Gastroesophageal sphincter (tissue), 4 donors: ENCODE measurements at places on chromosomes 6 and 20. TPM values are rescaled to one million over a fixed set of nuclear protein-coding genes. Genes with fewer than 3 reads are reported as not detected.

- no peak for ATAC-seq
Measured at GRCh38 chr6:24936641-24937317, 1.0 kb upstream of the RIPOR2 start.

GRCh38 chr6:88548891-88549505 lies 382.9 kb upstream of the CNR1 start:
- no peak for ATAC-seq

Gene CAGE1
- not detected for total RNA-seq

DNA sequence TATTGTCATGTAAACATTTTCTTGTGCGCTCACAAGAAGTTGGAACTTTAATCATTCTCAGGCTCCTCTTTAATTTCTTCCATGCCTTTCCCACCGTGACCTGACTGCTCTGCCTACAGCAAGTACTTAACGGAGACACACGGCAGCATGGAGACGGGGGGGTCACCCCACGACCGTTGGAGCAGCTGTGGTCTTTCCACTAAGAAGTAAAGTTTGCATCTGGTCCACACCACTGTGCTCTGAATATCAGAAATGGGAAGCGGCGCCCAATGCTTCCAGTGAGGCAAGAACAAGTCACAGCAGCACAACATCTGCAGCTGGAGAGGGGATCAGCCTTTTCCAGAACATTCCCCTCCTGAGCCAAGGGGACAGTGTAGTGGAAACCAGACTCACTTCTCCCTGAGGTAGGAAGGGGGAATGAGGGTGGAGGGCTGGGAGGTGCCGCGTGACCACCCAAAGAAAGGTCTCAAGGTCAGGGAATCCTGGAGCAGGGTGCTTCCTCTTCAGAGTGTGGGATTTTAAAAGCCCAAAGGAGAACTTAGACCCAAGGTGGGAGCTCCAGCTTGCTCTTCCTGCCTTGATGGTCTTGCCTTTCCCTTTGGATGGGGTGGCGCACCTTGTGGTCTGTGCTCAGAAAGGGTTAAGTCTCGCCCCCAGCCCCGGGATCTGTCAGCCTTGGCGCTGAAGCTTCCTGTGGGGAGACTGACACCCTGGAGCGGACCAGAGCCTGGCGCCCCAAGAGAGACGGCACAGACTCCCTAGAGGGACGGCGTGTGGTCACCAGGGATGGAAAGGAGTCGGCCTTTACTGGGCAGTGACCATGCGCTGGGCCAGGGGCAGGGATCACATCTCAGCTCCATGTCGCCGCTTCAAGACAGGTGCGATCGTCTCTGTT lies 25.6 kb upstream of the SMOC2 start:
- ATAC-seq: no peak

GRCh38 chr6:44255105-44255808 lies 2.1 kb downstream of the SLC35B2 start:
- no peak for ATAC-seq

GRCh38 chr6:97669191-97670031 lies 386.4 kb upstream of the MMS22L start:
- peak; percentile 25 for ATAC-seq

GRCh38 chr20:32153771-32154170 lies 44.3 kb downstream of the TM9SF4 start:
- no peak for ATAC-seq

Gene RNF182
- total RNA-seq: 1.3 TPM

GRCh38 chr6:160812097-160812496 lies 110.1 kb downstream of the PLG start:
- no peak for ATAC-seq

- ATAC-seq: no peak
Measured at GRCh38 chr20:51195419-51195901, 172.6 kb upstream of the KCNG1 start.

Gene TLDC2
- 0.27 TPM for total RNA-seq

GRCh38 chr6:104306211-104306610 lies 553.5 kb downstream of the HACE1 start:
- no peak for ATAC-seq

- ATAC-seq: no peak
Measured at GRCh38 chr6:102438171-102438570, 1044.7 kb downstream of the GRIK2 start.

DNA sequence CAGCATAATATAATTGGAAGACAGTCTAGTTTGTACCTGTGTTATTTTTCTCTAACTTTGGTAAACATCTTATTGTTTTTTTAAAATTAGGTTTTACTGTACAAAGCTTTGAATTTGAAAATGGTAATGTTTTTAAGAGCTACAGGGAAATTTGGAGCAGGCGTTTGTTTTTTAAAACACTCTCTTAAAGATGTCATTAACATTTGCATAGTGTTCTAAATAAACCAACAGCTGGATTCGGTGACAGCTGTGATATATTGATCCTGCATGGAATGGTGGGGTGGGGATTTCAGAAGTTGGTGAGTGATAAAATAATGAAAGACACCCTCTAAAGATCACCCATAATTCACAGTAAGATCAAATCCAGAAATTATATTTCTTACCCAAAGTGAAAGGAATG lies 97.9 kb upstream of the PRL start:
- no peak for ATAC-seq

DNA sequence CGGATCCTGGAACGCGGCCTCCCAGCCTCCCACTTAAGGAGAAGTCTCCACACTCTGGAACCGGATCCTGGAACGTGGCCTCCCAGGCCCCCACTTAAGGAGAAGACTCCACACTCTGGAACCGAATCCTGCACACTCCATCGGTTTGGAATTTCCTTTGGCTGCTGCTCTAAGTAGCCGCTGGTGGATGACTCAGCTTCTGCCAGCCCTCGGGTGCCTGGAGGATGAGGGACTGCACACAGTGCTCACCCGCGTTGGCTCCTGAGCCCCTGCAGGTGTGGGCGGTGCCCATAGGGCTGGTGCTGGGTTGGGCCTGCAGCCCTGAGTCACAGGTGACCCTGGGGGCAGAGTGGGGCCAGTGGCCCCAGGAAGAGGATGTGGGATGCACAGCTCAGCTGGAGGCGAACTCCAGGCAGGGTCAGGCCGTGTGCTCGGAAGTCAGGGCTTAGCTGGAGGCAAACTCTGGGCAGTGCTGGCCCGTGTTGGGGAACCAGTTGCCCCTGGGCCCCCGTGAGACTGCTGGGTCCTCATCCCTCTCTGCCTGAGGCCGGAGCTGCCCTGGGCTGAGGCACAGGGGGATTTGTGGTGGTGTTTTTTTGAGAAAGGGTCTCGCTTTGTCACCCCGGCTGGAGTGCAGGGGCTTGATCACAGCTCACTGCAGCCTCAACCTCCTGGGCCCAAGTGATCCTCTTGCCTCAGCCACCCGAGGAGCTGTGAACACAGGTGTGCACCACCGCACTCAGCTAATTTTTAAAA lies 13.9 kb upstream of the TNFRSF6B start:
- peak; percentile 83 for ATAC-seq

GRCh38 chr6:144469144-144469575 lies 184.0 kb downstream of the UTRN start:
- no peak for ATAC-seq

Gene BIRC7
- total RNA-seq: not detected

DNA sequence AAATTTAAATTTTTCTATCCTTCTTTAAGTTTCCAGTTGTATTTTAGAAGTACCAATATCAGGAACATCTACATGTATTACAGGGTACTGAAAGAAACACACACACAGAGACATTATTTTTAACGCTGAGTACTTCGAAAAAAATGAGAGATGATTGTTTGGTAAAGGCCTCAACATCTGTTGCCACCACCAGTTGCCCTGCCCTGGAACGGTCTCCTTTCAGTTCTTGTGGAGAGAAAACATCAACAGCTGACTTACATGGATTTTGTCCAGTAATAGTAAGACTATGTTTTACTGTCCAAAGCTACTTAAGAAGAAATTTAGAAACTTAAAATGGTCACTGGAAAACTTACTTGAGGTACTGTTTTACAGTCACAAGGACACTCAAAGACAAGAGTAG lies 16.7 kb downstream of the HMGCLL1 start:
- no peak for ATAC-seq

Gene PEX6
- total RNA-seq: 19.5 TPM

- ATAC-seq: peak; percentile 19
Measured at GRCh38 chr20:19284400-19285178, 72.1 kb downstream of the SLC24A3 start.

Gene SGK2
- not detected for total RNA-seq

DNA sequence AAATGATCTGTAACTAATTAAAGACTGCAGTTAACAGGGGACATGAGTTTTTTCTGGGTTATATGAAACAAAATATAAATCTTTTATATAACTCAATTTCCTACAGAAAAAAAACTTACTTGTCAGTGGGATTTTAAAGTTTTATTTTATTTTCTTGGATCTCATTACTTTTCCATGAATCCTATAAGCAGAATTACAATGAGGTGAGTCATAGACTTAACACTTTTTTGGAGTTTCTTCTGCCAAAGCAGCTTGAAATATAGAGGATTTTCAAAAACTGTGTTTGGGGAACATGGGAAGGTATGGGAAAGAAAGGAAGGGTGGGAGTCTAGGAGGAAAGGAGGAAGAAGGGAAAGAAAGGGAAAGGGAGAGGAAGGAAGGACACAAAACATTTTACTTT lies 130.7 kb downstream of the AIG1 start:
- ATAC-seq: no peak

DNA sequence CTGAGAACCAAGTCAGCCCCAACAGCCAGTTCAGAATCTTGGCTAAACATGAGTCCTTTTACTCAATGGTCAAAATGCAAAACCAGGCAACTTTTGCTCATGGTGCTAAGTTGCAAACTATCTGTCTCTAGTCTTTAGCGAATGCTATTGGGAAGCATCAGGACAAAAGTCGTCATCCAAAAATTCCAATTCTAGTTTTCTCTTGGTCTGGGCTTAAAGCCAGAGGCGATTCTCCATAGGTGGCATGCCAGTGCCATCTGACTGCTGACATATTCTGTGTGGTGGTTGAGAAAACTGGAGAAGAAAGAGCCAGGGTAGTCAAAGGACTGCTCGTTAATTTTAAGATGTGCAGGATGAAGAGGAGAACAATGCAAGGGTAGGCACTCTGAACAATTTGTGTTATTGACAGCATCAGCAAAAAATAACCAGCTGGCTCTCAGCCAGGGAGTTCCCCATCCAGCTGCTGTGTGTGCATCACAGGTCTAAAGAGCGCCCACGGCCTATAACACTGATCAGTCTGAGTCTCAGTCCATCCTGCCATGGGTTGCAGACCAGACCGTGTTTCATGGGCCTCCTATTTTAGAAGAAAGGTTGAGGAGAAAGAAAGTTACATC lies 313.6 kb downstream of the ALDH8A1 start:
- ATAC-seq: no peak

- no peak for ATAC-seq
Measured at GRCh38 chr6:152854086-152854795, 103.6 kb downstream of the VIP start.

GRCh38 chr6:168837254-168838036 lies 396.5 kb downstream of the SMOC2 start:
- no peak for ATAC-seq

Gene RRAGD
- 14.8 TPM for total RNA-seq

GRCh38 chr6:32075781-32076180 lies 33.4 kb downstream of the TNXB start:
- ATAC-seq: no peak

DNA sequence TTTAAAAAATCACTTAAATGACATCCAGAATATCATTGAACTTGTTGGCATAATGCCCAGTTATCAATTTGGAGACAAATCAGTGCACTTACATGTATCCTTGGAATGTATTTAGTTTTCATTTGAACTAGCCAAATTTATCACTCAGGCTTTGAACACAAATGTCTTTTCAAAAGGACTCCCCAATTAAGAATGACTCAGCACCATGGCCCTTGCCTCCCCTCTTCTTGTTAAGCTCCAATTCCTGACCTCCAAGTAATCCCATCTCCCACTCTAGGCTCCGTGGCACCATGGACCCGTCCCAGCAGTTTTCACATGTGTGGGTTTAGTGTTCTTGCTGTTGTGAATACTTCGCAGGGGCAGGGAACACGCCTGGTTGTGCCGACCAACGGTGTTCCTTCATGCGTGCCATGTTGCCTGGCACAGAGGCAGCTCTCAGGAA lies 2.7 kb downstream of the AKAP12 start:
- ATAC-seq: no peak

DNA sequence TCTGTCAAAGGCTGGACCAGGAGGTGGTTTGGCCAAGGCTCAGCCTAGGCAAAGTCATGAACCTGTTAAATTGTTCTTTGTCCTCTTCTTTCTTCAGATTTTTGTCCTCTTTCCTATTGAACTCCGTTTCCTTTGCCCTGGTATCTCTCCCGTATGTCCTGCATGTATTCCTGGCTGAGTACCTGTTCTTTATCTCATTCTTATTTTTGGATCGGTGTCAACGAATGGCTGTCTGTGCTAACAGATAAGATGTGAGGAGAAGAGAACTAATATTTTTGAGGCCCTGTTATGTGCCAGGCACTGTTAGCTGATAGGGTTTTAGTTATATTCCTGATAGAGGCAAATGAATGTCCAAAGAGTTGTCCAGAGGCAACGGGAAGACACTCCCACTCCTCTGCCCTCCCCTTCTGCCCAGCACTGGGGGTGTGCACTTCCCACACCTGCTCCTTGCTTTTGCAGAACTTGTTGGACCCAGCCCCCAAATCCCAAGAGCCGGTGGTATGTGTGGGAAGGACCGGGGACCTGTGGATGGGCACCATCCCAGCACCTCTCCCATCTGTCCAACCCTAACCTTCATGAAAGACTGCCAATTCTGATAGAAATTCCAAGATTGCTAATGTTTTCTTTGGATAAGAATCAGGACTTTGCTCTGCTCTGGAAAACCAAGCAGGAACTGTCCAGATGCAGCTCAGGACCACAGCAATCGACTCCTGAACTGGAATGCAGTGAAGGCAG lies 20.6 kb downstream of the MMP24OS start:
- ATAC-seq: no peak

Gene SLC22A7
- not detected for total RNA-seq

DNA sequence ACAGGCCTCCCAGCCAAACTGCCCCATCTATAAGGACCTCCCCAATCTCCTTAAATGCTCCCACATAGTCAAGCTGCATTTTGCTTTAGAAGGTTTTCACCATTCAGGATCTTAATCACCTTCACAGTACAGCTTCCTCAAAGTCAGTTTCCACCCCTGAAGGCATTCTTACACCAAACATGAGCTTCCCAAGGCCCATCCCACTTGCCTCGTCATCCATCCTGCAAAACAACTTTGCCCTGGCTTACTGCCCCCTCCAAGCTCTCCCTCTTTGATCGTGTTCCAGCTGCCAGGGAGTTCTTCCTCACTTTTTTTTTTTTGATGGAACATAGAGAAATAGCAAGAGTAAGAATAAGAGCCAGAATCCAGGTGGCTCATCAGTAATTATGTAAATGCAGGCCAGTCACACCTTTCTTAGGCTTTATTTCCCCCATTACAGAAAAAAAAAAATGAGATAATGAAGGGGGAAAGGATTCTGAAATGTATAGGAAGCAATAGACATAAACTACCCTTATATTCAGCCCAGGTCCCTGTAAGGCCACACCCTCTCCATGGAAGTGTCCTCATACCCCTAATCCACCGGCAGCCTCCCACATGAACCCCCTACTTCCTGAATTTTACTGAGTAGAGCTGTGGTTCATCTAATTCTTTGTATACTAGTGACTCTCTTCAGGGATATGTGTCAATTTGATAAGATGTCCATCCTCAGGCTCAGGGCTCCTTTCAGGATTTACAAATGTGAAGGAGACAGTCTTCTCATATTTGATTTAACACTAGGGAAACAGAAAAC lies 12.7 kb downstream of the TRIM27 start:
- no peak for ATAC-seq

Gene PRL
- not detected for total RNA-seq

Gene TULP1
- total RNA-seq: not detected
